Jurkat, Clone E6-1 (cell line): ENCODE measurements at places on chromosomes 1 and 21.
A peak's percentile ranks its signal among the peaks of the same experiment; 100 is the strongest.

DNA sequence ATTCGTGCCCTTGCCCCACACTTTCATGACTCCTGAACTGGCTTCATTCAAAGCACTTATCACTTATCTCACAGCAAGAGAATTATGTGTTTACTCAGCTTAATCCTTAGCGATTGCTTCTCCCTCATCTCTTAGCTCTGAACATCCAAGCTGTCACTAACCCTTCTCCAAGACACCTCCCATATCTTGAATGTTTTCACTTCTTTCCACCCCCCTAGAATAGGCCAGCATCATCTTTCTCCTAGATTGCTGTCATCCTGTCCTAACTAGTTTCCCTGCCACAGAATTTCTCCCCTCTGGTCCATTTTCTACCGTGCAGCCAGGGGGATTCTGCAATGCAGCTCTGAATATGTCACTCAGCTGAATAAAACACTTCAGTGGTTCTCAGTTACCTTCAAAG lies 68.6 kb upstream of the SPATA6 start:
- no peak for DNase-seq

DNA sequence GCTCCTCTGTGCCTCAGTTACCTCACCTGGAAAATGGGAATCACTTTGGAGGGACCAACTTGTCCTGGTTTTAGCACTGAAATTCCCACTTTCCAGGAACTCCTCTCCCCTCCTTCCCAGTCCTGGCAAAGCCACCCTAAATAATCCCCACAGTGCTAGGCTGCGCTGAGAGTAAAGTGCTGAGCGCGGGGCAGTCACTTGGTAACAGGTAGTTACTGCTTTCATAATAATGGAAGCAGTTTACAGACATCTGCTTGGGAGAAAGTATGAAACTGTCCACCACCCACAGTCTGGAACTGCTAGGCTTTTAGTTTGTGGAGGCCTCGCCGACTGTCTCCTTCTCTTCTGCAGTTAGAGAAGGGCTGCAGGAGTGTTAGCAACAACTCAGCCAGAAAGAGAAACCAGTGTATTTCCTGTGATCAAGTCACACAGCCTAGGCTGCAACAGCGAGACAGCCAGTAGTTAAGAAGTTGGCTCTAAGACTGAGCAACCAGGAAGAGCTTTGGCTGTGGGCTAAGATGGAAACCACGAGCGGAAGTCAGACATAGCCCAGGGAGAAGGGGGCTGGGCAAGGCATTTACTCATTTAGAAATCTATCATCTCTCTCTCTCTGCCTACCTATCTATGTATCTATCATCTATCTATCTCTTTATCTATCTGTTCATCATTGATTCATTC lies 30.8 kb upstream of the ABCG1 start:
- peak; percentile 97 for DNase-seq

DNA sequence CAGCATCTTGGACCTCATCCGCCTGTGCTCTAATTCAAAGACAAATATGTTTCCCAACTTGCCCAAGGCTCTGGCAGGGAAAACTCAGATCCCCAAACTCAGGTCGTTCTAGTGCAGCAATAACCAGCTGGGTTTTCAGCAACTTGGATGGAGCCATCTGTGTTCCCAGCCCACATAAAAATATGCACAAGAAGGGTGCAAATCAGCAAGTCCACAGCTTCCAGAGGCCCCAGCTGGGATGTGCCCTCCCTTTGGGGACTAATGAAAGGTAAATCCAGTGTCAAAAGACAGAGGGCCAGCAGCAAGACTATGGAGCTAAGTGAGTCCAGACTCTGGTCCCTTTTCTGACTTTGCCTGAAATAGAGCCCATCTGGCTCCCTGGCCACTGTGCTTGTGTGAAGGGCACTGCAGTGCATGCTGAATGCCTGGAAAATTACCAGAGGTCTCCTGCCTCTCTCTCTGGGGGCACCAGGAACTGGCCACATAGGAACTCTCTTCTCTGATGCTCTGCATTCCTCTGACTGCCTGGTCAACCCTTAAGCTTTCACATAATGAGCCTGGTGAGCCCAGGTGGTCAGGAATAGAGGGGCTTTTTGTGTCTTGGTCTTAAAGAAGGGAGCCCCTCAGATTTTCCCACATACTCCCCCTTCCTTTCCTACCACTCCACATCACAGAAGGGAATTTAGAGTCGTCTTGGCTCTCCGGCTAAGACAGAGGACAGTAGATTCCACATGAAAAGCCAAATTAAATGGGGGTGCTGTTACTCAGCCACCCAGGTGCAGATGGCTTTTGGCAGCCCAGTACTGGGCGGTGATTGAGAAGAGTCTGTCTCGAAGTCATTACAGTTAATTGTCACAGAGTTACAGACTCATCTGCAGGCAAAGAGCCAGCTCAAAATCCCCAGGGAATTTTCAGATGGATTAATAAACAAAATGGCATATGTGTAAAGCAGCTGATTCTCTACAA lies 88.1 kb upstream of the C1orf21 start:
- no peak for DNase-seq

- no peak for DNase-seq
Measured at GRCh38 chr1:208919371-208919770, 664.1 kb upstream of the CAMK1G start.

- DNase-seq: no peak
Measured at GRCh38 chr1:99606306-99606705, 39.6 kb upstream of the PALMD start.

GRCh38 chr1:60388092-60388987 lies 314.8 kb upstream of the C1orf87 start:
- no peak for DNase-seq

GRCh38 chr1:154970631-154971340 lies at the start of gene SHC1:
SHC1 (minus strand) TSS chr1:154970747; CDS start chr1:154970526, 221 bp downstream.
- no peak for DNase-seq

DNA sequence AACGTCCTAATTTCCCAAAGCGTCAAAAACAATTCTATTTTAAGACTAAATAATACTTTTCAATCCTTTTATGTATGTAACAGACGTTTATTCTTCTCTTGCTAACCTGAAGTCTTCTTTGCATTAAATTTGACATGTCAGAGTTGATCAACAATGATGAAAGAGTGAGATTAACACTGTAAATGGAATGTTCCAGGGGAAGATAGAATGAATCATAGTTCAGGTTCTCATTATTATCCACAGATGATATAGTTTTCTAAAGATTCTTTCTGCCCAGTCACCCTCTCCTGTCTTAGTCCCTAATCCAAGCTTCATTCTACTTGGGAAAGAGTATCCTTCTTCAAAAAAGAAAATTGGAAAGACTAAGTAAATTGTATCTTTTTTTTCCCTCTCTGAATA lies 38.9 kb downstream of the SDCCAG8 start:
- no peak for DNase-seq
